ENCODE measurements at places on chromosomes 2 and 18. TPM values are rescaled to one million over a fixed set of nuclear protein-coding genes. Genes with fewer than 3 reads are reported as not detected.

Gene CFLAR
- total RNA-seq = 48.3 TPM

Gene PFN4
- total RNA-seq = 0.28 TPM

Gene TMEM185B
- 16.4 TPM for total RNA-seq

Gene NEURL3
- not detected for total RNA-seq

Gene CASP8
- total RNA-seq = 18.6 TPM

Gene COL4A4
- total RNA-seq = 0.28 TPM

Gene NDUFAF7
- 12.8 TPM for total RNA-seq

Gene KCTD1
- total RNA-seq = 4.7 TPM

- no peak for DNase-seq
These were observed 8.1 kb downstream of the GMCL1 start for GRCh38 chr2:69837533-69837932.

GRCh38 chr2:72762276-72762675 is 63.6 kb downstream of the EXOC6B start:
- no peak for DNase-seq

- no peak for DNase-seq
These were observed 281.3 kb downstream of the AGPS start for GRCh38 chr2:177673602-177674595.

- DNase-seq = no peak
These were observed 11.1 kb downstream of the RTTN start for GRCh38 chr18:70194227-70194890.

GRCh38 chr18:46718501-46719341 is 38.1 kb downstream of the ST8SIA5 start:
- DNase-seq = peak; percentile 68

- no peak for DNase-seq
These were observed 1.9 kb downstream of the CABLES1 start for GRCh38 chr18:23137097-23137635.

DNA sequence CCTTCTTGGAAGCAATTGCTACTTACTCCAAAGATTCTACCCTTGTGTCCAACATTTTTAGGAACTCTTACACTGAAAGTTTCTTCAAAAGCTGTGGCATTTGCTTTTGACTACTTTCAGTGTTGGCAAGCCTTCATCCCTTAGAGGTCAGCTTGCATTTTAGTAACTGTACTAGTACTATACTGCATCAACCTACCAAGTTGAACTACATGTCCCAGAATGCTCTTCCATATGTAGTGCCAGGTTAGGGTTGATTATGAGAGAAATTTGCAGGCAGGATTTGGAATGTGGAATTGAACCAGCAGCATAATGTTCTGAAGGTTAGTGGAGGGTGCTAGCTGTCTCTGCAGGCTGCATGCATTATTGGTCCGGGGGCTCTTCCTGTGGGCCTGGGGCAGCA is 218.3 kb upstream of the FBXO11 start:
- DNase-seq = no peak

DNA sequence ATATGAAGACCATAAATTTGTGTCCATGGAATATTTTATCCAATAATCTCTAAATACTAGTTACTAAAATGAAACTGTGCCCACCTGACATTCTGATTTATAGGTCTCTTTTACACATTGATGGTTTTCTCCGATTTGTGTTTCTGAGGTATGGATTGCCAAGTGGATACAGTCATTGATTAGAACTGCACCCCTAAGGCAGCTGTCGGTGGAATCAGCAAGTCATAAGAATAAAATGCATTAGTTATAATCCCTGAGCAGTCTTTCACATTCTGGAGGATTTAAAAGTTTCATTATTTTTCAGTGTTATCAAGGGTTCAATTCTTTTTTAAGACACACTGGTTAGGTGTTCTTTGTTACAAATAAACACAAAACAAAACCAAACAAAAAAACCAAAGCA is 6.0 kb downstream of the CAVIN2 start:
- DNase-seq = no peak

GRCh38 chr18:74630804-74631203 is 33.1 kb downstream of the ZNF407 start:
- no peak for DNase-seq

- DNase-seq = peak; percentile 5
These were observed 9.3 kb downstream of the TMEM182 start for GRCh38 chr2:102771114-102771513.

DNA sequence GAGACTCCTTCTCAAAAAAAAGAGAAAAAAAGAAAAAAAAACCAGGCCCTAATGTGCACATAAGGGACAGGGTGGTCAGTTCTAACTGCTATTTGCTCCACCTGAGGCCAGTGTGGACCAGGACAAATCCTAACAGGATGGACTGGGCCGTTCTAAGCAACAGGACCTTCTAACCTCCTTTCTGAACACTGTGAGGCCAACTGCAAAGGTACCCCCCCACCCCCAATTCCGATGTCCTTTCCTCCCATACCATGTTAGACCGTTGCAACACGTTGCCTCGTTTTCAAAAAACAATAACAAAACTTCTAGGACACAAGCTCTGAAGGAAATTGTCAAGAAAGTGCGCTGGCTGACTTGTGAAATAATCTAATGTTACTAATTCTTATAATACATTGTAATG is 1.2 kb downstream of the THAP4 start:
- no peak for DNase-seq

GRCh38 chr2:177746358-177746757 is 326.2 kb downstream of the PDE11A start:
- no peak for DNase-seq

- DNase-seq = no peak
These were observed 26.5 kb upstream of the POLE4 start for GRCh38 chr2:74931940-74932339.

DNA sequence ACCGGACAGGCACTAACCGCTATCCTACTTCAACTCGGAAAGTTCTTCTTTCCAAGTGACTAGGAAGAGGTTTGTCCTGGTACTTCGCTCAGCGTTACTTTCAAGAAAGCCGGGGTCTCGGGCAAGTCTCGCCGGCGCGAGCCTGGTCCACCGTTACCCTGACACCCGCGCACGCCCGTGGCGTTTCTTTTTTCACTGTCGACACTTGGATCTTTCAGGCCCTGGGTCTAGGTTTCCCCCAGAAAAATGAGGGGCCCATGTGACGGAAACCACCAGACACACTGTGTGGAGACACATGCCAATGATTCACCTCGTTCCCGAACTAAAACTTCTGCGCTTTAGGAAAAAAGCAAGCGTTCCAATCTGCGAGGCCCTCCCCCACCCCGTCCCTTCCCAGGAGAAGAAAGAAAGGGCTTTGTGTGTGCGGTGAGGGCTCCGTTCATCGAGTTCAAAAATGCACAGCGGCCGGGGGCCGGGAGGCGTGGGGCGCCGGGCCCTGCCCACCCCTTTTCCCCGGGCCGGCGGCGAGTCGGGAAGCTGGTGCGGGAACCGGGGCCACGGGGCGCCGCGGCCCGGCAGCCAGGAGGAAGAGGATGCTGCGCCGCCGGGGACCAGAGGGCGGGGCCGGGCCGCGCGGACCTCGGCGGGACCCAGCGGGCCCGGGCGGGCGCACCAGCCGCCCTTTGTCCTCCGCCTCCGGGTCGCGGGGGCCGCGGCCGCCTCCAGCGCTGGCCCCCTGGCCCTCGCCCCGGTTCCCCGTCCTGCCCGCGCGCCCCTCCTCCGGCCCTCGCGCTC is 2.6 kb downstream of the ZNF521 start:
- peak; percentile 69 for DNase-seq

DNA sequence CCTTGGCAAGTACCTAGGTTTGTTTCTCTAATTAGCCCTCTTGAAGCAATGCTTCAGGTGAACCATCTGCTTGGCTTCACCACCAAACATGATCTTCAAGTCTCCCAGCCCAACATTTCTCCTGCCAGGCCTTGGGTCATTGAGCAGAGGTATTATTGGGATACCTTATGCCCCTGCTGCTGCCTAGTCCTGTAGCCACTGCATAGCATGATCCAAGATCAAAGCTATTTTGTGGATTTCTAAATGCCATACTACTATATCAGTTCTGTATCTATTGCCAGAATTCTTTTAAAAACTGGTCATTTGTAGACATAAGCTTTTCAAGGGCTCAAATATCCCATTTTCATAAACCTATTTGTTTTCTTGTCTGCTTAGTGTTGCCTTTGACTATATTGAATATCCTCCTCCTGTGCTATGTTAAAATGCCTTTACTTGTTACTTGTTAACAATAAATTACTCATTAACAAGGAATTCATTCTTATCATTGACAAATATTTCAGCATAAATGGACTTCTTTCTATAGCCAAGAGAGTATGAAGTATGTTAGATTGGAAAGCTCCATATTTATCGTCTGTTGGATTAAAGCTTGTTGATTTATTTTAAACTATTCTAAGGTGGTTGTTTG is 204.5 kb upstream of the RBBP8 start:
- no peak for DNase-seq

- no peak for DNase-seq
These were observed 189.0 kb downstream of the PLCL1 start for GRCh38 chr2:197993363-197993762.

DNA sequence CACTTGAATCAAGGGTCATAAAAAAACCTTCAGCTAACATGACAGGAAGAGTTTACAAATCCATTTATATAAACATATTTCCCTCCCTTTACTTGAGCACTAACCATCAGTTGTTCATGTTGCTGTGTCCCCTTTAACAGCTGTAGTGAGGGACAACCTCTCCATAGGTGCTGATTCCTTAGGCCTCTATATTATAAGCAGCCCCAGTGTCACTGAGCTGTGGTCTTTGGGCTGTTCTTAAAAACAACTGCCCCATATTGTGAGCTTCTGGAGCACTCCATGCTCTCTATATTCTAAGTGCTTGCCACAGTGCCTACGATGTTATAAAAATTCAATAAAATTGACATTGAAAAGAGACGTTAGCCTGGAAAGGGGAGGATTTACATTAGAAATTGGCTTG is 175.3 kb downstream of the ZNF385B start:
- DNase-seq = no peak

DNA sequence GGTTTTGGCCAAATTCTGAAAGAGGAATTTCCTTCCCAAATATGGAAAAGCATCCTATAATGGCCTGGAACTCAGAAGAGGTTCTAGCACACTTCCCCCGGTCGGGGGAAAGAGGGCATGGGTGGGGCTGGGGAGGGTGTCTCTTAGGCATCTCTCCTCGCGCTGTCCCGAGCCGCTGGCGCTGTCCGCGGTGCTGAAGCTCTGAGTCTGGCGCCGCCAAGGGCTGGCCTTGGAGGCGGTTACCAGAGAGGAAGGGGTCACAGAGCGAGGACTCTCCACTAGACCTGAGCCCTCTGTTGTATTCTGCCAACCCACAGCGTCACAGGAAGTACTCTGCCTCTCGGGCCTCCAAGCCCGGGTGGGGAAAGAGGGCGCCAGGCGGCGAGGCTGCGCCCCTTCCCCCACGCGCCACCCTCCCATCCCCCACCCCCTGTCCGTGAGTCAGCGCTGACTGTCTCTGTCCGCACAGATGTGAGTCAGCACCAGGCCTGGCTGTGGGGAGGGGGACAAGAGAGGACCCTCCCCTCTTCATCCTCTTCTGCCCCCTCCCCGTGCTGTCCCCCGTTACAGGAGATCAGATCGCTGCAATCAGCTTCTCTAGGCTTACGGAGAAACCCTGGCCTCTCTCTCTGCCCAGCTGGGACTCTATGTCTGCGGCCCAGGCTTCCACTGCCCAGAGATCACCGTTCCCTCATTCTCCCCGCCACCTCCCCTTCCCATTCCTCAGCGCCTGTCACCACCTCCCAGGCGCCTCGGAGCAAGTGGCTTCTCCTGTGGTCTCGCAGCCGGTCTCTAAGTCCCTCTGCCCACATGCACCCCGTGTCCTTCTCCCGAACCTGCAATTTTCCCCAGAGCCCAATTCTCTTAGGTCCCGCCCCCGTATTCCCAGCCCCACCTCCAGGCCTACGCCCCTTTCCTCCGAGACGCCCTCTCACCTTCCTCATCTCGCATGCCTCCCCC is 779 bp downstream of the PTPRN start:
- peak; percentile 65 for DNase-seq

- DNase-seq = peak; percentile 47
These were observed 59.6 kb downstream of the SP110 start for GRCh38 chr2:230160112-230160660.

Data from IMR-90 (cell line).